B cell (primary cell): ENCODE measurements at places on chromosomes 5 and 9.

GRCh38 chr5:153623751-153624450 is 133.4 kb downstream of the GRIA1 start:
- DNase-seq: no peak
- H3K27me3 ChIP-seq: no peaks in the 10 kb centered on the region
- H3K4me3 ChIP-seq: no peak overlapping the region
- no peak overlapping the region for H3K27ac ChIP-seq
- no peaks in the 10 kb centered on the region for H3K36me3 ChIP-seq

- DNase-seq: no peak
- no peaks in the 10 kb centered on the region for H3K27me3 ChIP-seq
- H3K36me3 ChIP-seq: no peaks in the 10 kb centered on the region
- H3K27ac ChIP-seq: no peak overlapping the region
- no peak overlapping the region for H3K4me3 ChIP-seq
These were observed 3.4 kb downstream of the ASS1 start for GRCh38 chr9:130448035-130448624.

DNA sequence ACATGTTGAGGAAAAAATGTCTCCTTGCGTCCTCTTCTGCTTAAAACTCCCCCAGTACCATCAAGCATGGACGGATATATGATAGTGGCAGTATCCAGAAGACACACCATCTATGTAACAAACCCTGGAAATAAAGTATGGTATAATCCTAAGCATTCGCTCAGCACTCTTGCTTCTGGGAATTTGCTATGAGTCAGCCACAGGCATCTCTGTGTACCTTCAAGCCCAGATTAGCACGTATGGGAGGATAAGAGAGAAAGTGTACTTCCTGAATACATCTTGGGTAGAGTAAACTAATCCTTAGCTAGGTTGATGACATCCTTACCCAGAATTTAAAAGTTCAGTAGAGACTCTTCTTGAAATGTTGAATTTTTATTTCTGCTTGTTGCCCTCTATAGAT is 71.2 kb downstream of the GHR start:
- no peak for DNase-seq
- H3K27ac ChIP-seq: no peak overlapping the region
- no peaks in the 10 kb centered on the region for H3K4me1 ChIP-seq
- no peak overlapping the region for H3K4me3 ChIP-seq

DNA sequence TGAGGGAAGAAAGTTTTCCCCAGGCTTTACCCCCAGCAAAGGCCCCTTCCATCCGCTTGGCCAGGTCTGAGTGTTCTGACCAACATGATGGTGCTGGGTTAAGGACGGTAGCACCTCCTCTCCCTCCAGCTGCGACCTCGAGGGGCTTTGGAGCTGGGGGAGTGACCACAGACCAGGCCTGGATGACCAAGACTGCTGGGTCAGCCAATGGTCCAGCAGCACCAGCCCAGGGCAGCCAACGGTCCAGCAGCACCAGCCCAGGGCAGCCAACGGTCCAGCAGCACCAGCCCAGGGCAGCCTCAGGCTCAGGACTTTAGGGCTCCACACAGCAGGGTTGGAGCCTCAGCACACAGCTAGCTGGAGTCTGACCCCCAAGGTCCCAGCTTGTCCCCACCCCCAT is 57.2 kb upstream of the CNOT6 start:
- H3K27ac ChIP-seq: no peak overlapping the region
- H3K4me3 ChIP-seq: no peak overlapping the region
- no peak for DNase-seq
- no peaks in the 10 kb centered on the region for H3K36me3 ChIP-seq

DNA sequence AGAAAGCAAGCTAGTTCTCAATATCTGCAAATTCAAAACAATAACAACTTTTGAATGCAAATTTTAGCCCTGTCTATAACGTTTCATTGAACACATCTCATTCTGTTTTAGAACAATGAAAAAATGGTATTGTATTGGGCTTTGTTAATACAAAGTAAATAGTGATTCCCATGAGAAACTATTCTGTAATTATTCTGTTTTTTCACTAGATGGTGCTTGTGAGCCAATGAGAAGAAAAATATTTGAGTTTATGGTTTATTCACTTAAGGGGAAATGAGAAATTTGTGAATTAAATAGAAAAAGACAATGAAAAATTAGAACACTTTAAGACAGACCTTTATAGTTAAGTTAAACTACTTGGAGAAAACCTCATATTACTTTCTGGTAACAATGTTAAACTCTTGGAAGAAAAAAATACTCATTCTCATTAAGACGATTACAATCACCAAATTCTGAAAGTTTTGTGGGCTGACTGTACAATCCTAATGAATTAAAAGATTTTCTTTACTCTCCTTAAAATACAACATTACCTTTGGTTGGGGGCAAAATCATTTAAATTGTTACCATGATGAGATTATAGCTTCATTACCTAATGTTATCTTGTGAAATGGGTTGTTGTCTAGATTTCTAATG is 127.0 kb downstream of the NNT start:
- no peaks in the 10 kb centered on the region for H3K27me3 ChIP-seq
- no peak for DNase-seq
- H3K36me3 ChIP-seq: no peaks in the 10 kb centered on the region
- no peak overlapping the region for H3K4me3 ChIP-seq
- H3K27ac ChIP-seq: no peak overlapping the region

GRCh38 chr5:59300930-59301329 is 592.6 kb downstream of the PDE4D start:
- no peaks in the 10 kb centered on the region for H3K36me3 ChIP-seq
- no peaks in the 10 kb centered on the region for H3K27me3 ChIP-seq
- H3K4me3 ChIP-seq: no peak overlapping the region
- H3K4me1 ChIP-seq: no peaks in the 10 kb centered on the region
- no peak for DNase-seq

DNA sequence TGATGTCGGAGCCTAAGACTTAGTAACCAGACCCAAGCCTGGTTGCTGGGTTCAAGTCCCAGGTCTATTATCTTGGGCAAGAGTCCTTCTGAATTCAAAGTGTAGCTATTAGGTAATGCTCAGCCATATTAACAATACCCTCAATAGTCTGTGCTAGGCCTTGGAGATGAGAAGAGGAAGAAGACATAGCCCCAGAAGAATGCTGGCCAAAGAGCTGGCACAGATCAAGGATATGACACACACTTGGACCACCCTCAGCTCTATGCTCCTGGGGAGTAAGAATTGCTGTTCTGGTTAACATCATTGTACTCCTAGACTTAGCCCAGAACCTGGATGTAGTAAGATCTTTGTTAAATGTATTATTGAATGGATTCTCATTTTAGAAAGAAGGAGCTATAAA is 426.7 kb downstream of the CDK5RAP2 start:
- H3K27me3 ChIP-seq: no peaks in the 10 kb centered on the region
- H3K4me3 ChIP-seq: no peak overlapping the region
- no peak for DNase-seq
- H3K36me3 ChIP-seq: no peaks in the 10 kb centered on the region
- H3K4me1 ChIP-seq: no peaks in the 10 kb centered on the region

GRCh38 chr9:135605238-135605781 is 34.0 kb downstream of the GLT6D1 start:
- peak; percentile 9 for DNase-seq
- H3K36me3 ChIP-seq: no peaks in the 10 kb centered on the region
- H3K27me3 ChIP-seq: peaks cover 6% of the 10 kb centered on the region
- H3K27ac ChIP-seq: no peak overlapping the region
- H3K4me3 ChIP-seq: no peak overlapping the region

GRCh38 chr9:71552480-71552879 is 215.8 kb downstream of the CEMIP2 start:
- H3K27ac ChIP-seq: no peak overlapping the region
- no peak overlapping the region for H3K4me3 ChIP-seq
- no peak for DNase-seq
- peaks cover 10% of the 10 kb centered on the region for H3K4me1 ChIP-seq

GRCh38 chr5:74685979-74686631 is 1.1 kb downstream of the HEXB start:
- no peaks in the 10 kb centered on the region for H3K27me3 ChIP-seq
- H3K4me3 ChIP-seq: peak overlapping the region; percentile 98
- peak overlapping the region; percentile 42 for H3K27ac ChIP-seq
- peak; percentile 67 for DNase-seq

DNA sequence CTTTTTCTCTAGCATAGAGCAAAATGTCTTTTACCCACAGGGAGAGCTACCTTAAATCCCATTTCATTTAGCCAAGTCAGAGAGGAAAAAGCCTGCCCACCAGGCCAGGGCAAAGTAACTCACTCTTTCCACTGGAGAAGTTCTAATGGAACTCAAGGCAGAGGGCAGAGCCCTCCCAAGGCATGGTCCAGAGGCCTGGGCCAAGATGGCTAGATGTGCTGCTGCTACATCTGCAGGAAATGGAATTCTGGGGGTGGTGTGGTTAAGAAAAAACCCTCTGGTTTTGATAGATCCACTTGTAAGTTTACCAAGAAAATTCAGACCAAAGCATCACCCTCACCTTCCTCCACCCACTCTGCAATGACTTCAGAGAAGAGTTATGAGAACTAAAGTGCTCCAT is 37.3 kb downstream of the CSF2 start:
- DNase-seq: no peak
- no peak overlapping the region for H3K4me3 ChIP-seq
- H3K27me3 ChIP-seq: no peaks in the 10 kb centered on the region
- no peaks in the 10 kb centered on the region for H3K36me3 ChIP-seq
- H3K27ac ChIP-seq: no peak overlapping the region

GRCh38 chr9:4803670-4804530 is 11.2 kb downstream of the RCL1 start:
- no peak for DNase-seq
- no peak overlapping the region for H3K27ac ChIP-seq
- H3K27me3 ChIP-seq: no peaks in the 10 kb centered on the region
- no peak overlapping the region for H3K4me3 ChIP-seq
- H3K4me1 ChIP-seq: peaks cover 8% of the 10 kb centered on the region
- H3K36me3 ChIP-seq: no peaks in the 10 kb centered on the region

- H3K4me3 ChIP-seq: no peak overlapping the region
- no peaks in the 10 kb centered on the region for H3K36me3 ChIP-seq
These were observed 192.7 kb downstream of the GNA14 start for GRCh38 chr9:77455312-77455927.

DNA sequence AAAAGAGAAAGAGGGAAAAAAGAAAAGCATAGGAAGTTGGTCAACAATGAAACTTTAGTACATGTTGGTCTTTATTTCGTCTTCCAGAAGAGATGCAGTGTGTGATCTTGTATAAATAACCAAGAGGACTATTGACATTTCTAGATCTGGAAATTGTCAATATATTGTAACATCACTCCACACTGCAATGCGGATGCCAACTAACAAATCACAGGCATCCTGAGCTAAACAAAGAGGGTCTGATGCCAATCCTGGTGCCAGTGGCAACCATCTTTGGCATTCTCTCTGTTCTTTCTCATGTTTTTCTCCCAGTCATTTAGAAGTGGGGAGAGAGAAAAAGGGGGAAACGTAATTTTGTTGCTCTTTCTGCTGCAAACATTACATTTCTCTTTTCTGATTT is 9.7 kb downstream of the NFIB start:
- no peak overlapping the region for H3K27ac ChIP-seq
- no peaks in the 10 kb centered on the region for H3K36me3 ChIP-seq
- H3K4me1 ChIP-seq: no peaks in the 10 kb centered on the region

DNA sequence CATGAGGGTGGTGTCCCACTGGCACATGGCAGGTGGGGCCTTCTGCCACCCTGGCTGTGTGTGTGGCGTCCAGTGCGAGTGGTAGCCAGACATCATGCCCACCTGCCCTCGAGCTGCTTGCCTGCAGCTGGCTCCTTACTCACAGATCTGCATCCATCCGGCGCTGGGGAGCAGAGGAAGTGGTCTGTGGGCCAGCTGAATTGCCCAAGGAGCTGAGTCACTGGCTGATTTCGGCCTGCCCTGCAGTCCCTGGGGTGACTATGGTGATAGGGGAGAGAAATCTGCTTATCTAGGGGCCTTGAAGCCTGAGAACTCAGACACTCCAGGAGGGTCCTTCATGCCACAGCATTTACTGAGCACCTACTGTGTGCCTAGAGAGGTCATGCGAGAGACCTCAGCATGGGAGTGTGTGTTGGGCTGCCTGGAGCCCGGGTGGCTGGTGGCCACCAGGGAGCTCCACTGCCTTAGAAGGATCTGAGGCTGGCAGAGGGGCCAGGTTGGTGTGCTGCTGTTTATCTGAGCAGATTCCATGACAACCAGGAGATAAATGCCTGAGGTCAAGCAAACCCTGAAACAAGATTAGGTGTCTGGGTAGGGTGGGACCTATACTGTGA is 57.1 kb downstream of the SLC22A5 start:
- no peaks in the 10 kb centered on the region for H3K36me3 ChIP-seq
- H3K27me3 ChIP-seq: no peaks in the 10 kb centered on the region
- peaks cover 99% of the 10 kb centered on the region for H3K4me1 ChIP-seq
- H3K27ac ChIP-seq: peak overlapping the region; percentile 94
- H3K4me3 ChIP-seq: peak overlapping the region; percentile 56
- peak; percentile 64 for DNase-seq

DNA sequence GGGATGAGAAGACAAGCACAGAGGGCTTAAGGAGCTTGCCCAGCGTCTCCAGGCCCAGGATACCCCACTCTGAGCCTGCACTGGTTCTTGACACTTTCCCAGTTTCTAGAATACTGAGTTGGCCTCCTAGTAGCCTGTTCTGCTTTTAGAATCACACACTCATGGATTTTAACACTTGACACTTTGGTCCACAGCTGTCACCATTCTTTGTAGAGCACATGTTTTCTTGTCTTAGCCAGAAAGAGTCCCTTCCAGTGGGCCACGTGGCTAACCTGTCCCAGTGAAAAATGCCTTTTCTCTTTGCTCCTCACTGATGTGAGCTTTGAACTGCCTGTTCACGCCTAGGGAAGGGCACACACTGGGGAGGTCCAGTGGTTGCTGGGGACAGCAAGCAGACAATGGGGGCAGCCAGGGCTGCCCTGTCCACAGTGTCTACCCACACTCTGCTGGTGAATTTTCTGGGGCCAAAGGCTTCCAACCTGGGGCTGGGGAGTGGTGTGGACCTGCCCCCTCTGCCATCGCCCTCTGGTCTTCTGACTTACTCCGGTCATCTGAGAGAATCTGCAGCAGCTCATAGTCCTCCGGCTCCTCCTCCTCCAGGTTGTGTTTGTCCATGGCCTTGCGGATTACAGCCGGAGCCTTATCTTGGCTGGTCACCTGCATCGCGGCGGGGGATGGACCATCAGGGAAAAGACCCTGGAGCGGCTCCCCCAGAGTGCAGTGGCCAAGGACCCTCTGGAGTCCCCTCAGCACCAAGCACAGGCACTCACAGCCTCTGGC is 21.1 kb downstream of the RALGDS start:
- no peaks in the 10 kb centered on the region for H3K36me3 ChIP-seq
- H3K27ac ChIP-seq: no peak overlapping the region
- H3K27me3 ChIP-seq: no peaks in the 10 kb centered on the region
- H3K4me1 ChIP-seq: no peaks in the 10 kb centered on the region

- no peak for DNase-seq
- H3K4me3 ChIP-seq: no peak overlapping the region
- H3K27me3 ChIP-seq: no peaks in the 10 kb centered on the region
- no peaks in the 10 kb centered on the region for H3K36me3 ChIP-seq
- no peak overlapping the region for H3K27ac ChIP-seq
These were observed 85.6 kb upstream of the SLC44A1 start for GRCh38 chr9:105158898-105159297.

DNA sequence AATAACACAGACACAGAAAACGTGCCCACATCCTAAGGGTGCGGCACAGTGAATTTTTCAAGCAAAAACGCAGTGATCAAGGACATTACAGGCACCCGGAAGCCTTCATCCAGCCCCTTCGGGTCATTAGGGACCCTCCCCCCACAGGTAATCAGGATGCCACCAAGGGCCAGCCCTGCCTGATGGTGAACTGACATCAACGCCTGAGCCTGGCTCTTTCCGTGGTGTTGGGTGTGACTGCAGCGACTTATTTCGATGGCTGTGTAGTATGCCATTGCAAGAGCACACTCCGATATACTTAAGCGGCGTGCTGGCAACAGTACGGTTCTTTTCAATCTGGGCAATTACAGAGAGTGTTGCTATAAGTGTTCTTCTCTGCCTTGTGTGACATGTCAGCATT is 310.0 kb upstream of the IRX1 start:
- no peak overlapping the region for H3K27ac ChIP-seq
- no peak for DNase-seq
- H3K27me3 ChIP-seq: no peaks in the 10 kb centered on the region
- no peak overlapping the region for H3K4me3 ChIP-seq
- H3K4me1 ChIP-seq: no peaks in the 10 kb centered on the region
